IgD-negative memory B cell (primary cell): ENCODE measurements at places on chromosomes 11 and 22. TPM values are rescaled to one million over a fixed set of nuclear protein-coding genes. Genes with fewer than 3 reads are reported as not detected.

OR51A4 gene
- not detected for polyA plus RNA-seq

MRGPRF gene
- polyA plus RNA-seq, result not detected

CEP126 gene
- 0.50 TPM for polyA plus RNA-seq

RAG2 gene
- polyA plus RNA-seq, result not detected

MMP11 gene
- 6.6 TPM for polyA plus RNA-seq

HEPN1 gene
- polyA plus RNA-seq, result not detected

TPBGL gene
- not detected for polyA plus RNA-seq

UPK2 gene
- not detected for polyA plus RNA-seq
